Activated CD4-positive, alpha-beta T cell treated with anti-CD3 and anti-CD28 coated beads, Interleukin-2, amount 50 U/mL, for 24 hours (primary cell): ENCODE measurements at places on chromosomes 16 and 17.

DNA sequence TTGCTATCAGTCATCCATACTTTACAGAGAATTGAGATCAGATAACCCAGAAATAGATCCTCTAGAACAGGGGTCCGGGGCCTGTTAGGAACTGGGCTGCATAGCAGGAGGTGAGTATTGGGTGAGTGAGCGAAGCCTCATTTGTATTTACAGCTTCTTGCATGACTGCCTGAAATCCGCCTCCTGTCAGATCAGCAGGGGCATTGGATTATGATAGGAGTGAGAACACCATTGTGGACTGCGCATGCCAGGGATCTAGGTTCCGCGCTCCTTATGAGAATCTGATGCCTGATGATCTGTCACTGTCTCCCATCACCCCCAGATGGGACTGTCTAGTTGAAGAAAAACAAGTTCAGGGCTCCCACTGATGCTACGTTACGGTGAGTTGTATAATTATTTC is 13.0 kb upstream of the SCIMP start:
- no peak for DNase-seq

DNA sequence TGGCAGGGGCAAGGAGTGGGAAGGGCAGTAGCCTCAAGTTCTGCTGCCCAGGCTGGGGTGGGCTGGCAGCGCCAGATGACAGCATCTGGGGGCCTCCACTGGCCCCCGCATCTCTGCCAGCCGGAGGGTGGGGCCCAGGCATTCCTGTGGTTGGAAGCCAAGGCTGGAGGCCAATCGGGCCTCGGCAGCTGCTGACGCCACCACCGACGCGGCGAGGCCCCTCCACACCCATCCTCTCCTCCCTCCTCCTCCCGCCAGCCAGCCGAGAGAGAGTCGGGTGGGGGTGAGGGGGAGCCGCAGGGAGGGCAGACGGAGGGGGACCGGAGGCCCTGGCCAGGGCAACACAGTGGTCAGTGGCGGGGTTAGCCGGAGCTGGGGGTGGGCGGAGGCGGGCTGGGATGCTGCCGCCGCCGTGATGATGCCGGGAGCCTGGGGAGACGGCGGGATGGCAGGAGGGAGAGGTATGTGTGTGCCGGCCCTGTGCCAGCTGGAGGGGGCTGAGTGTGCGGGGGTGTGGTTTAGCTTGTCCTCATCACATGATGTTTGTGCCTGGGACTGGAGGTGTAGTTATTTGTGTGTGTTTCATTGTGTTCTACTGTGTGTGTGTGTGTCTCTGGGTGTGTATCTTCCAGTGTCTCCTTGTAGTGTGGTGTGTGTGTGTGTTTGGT is 36.6 kb downstream of the ARHGAP23 start:
- no peak for DNase-seq

DNA sequence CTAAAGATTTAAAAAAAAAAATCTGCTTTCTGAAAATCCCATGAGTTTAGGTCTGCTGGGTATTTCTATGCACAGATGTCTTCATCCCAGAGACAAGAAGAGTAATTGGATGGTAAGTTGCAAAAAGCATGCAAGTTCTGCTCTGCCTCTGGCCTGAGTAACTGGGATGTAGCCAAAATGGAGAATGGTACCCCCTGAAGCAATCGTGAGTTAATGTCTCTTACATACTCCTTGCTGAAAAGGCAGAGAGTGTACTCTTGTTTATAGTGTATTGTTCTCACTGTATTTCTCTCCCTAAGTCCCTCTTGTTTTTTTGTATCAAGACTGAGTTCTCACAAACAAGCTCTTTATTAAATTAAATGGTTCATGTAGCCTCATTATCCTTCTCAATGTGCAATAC is 259.0 kb downstream of the IRX3 start:
- DNase-seq: no peak

DNA sequence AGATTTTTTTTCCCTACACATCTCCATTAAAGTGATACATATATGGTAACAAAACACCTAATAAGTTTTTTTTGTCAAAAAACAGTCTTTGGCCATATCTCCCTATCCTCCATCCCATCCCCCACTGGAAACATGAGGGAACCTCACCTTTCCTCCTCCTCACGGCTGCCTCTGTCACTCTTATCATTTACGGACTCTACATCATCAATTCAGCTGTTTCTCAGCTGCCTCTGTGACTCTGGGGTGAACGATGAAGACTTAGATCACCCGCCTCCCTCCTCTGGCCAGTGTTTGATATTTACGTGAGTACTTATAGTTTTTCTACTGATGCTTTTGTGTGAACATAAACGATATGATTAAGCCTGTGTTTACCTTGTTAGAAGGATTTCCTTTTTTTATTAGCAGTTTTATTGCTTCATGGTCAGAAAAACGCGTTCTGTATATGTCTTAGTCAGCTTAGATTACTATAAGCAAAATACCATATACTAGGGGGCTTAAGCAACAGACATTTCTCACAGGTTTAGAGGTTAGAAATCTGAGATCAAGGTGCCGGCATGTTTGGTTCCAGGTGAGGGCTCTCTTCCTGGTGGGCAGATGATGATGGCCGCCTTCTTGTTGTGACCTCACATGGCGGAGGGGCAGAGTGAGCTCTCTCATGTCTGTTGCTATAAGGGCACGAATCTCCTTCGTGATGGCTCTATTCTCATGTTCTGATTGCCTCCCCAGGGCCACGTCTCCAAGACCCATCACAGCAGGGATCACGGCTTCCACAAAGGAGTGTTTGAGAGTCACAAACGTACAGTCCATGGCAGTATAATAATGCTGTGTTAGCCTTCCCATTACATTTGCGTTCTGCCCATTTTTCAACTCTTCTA is 32.1 kb downstream of the DNAH17 start:
- no peak for DNase-seq

GRCh38 chr16:35714665-35715064 is 2255.3 kb downstream of the TP53TG3F start:
- no peak for DNase-seq

- no peak for DNase-seq
These were observed 5.7 kb upstream of the SPNS2 start for GRCh38 chr17:4492721-4493561.

DNA sequence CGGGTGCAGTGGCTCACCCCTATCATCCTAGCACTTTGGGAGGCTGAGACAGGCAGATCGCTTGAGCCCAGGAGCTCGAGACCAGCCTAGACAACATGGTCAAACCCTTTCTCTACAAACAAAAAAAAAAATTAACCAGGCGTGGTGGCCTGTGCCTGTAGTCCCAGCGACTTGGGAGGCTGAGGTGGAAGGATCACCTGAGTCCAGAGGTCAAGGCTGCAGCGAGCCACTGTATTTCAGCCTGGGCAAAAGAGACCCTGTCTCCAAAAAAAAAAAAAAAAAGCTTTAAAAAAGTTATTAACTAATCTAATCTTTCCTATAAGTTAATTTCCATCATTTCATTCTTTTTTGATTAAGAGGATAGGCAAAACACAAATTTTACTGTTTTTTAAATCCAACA is 2.5 kb downstream of the NCOR1 start:
- DNase-seq: no peak

- DNase-seq: no peak
These were observed 278.3 kb downstream of the KCNJ2 start for GRCh38 chr17:70447588-70447987.

GRCh38 chr17:539766-540165 is 174.9 kb downstream of the VPS53 start:
- DNase-seq: no peak

DNA sequence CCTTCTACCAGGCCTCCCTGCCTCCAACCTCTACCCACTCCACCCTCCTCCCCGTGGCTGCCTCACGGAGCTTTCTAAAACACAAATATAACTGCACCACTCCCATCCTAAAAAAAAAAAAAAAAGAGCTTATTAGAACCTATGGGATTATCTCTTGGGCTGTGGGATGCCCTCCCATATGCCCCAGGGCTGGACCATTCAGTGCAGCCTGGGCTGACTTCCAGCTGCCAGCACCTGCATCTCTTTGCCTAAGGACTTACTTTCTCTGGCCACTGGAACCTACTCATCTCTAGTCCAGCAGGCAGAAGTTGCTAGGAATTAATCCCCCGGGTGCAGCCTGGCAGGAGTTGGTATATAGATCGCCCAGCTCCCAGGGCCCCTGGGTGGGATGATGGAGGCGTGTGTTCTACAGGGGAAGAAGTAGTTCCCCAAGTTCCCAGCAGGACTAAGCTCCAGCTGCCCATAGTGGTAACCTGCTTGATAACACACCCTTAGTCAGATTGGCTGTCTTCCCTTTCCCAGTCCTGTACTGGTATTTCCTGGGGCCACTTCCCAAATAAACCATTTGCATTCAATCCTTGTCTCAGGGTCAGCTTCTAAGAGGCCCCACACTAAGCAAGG is 10.3 kb downstream of the MPP3 start:
- no peak for DNase-seq
